HAP-1 (cell line): ENCODE measurements at places on chromosomes 13 and 19.

DNA sequence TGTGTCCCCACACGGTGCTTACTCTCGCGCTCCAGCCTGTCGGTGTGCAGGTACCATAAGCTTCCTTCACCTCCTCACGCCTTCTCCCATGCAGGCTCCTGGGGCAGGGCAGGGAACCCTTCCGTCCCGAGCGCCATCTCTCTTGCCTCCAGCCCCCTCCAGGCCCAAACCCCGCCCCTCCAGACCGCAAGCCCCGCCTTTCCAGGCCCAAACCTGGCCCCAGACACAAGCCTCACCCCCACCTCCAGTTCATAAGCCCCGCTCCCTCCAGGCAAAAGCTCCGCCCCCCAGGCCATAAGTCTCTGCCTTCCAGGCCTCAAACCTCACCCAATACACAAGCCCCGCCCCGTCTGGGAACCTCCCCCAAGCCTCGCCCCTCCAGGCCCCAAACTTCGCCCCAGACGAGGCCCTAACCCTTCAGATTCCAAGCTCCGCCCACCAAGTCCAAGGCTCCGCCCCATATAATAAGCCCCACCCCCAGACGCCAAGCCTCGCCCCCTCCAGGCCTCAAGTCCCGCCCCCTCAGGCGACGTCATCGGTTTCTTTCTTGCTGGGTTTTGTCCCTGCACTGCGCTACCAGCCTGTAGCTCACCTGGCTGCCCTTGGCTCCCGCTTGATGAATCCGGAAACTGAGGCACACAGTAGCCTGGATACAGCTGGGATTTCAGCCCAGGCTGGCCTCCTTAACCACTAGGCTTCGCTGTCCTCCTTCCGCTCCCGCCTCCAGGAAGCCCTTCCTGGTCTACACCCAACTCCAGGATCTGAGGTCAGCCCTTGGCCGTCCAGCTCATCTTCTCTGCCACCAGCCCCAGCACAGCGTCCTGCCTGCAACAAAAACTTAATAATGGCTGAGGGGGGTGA lies 16.1 kb downstream of the MKNK2 start:
- peak; percentile 92 for DNase-seq

DNA sequence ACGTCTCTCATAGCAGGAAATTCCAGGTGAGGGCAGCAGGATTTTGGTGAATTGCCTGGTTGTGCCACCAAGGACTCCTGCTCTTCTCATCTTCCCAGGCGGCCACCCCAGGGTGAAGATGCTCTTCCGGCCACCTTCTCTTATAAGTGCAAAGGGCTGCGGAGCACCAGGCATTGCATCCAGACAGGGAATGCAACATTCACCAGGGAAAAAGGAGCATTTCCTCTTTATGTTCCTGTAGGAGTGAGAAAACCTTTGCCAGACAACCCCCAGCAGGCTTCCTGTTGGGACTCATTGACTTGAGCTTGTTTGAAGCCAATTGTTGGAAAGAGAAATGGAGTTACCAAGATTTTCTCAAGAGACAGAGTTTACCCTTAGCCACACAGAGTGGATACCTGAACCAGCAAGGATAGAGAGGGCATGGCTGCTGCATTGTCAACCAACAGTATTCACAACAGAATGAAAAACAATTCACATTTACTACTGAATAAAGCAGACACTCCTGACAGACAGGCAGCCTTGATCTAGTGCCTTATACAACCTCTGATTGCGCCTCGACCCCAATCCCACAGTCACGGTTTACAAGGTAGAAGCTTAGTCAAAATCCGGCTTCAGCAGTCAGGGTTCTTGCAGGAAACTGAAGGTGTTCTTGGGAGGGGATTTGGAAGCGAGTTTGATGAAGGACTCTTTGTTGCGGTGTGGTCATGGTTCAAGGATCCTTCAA lies 1.8 kb upstream of the ATP11A start:
- no peak for DNase-seq

GRCh38 chr19:56301155-56301554 lies 13.5 kb downstream of the ZSCAN5A start:
- no peak for DNase-seq

GRCh38 chr19:11054200-11054599 lies 35.1 kb upstream of the LDLR start:
- no peak for DNase-seq

DNA sequence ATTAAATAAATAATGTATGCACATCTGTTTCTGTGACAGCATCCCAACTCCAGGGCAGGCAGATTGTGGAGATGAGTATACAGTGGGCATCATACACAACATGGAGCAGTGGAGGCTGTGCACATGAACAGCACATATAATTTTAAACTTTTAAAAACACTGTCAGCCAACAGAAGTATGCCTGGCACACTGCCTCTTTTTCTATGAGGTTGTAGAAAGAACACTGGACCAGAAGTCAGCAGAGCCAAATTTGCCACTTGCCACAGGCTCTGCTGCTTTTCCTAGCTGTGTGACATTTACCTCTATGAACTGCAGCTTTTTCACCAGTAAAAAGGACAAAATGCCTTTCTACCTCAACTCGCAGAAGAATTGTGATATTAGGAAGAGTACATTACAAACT lies 118.7 kb downstream of the FRY start:
- DNase-seq: no peak

- no peak for DNase-seq
These were observed 2.3 kb downstream of the TFDP1 start for GRCh38 chr13:113586661-113587479.

GRCh38 chr19:17560205-17560595 lies 4.8 kb downstream of the COLGALT1 start:
- DNase-seq: no peak

GRCh38 chr19:35162471-35163326 lies 8.2 kb downstream of the FXYD5 start:
- DNase-seq: no peak

DNA sequence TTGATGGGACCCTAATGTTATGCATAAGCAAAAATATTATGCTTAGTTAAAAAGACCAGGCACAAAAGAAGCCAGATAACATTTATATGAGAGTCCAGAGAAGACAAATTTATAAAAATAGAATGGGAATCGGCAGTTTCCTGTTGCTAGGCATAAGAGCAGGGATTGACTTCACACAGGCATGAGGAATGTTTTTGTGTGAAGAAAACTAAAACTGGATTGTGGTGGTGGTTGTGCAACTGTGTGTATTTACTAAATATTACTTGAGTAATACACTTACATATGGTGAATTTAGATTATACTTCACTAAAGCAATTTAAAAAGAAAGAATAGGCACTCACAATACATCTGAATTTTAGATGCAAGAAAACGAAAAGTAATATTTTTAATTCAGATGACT lies 108.3 kb downstream of the SLITRK1 start:
- DNase-seq: no peak

DNA sequence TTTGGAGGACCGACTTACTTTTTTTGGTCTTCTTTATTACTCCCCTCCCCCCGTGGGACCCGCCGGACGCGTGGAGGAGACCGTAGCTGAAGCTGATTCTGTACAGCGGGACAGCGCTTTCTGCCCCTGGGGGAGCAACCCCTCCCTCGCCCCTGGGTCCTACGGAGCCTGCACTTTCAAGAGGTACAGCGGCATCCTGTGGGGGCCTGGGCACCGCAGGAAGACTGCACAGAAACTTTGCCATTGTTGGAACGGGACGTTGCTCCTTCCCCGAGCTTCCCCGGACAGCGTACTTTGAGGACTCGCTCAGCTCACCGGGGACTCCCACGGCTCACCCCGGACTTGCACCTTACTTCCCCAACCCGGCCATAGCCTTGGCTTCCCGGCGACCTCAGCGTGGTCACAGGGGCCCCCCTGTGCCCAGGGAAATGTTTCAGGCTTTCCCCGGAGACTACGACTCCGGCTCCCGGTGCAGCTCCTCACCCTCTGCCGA lies 409 bp downstream of the FOSB start:
- peak; percentile 55 for DNase-seq

DNA sequence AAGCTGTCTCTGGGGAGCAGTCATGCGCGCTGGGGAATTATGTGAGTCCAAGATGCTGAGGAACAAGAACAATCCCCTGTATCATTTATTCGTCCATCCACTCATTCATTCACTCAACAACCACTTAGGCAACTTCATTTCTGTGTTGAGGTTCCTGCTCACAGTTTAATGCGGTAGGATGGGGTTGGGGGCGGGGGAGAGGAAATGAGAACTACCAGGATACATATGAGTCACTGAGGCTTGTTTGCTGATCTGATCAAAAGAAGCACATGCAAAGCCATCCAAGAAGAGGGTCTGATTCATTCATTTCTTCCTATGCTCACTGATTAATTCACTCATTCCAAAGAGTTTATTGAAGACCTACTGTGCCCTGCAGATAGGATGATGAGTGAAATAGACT lies 20.9 kb downstream of the ZNF536 start:
- no peak for DNase-seq

DNA sequence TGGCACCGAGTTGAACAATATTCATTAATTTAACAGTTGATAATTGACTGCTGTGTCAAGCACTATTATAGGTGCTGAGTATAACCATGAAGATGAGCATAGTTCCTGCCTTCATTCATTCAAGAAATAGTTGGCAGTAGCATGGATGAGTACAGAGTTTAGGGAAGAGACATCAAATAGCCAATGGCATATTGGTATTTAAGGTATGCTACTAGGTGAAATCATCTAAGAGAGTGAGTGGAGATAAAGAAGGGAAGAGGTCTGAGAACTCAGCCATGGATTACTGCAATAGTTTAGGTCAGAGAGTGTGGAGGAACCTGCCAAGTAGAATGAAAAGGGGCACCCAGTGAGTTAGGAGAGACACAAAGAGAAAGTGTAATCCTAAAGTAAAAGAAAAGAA lies 4.9 kb upstream of the HTR2A start:
- DNase-seq: no peak

GRCh38 chr19:49570997-49571676 lies 9.2 kb downstream of the NOSIP start:
- DNase-seq: peak; percentile 56
